ENCODE measurements at places on chromosomes 6 and 20.

- no peak for DNase-seq
Measured at GRCh38 chr20:43529051-43529450, 21.6 kb downstream of the L3MBTL1 start.

- no peak for DNase-seq
Measured at GRCh38 chr20:36984257-36984638, 32.7 kb upstream of the SAMHD1 start.

GRCh38 chr20:55755411-55755810, 249.9 kb downstream of the CBLN4 start:
- no peak for DNase-seq

- DNase-seq = peak; percentile 23
Measured at GRCh38 chr20:48523191-48523995, 304.4 kb downstream of the PREX1 start.

Data from HS-27A (cell line).